ENCODE measurements at places on chromosomes 5 and 9.

DNA sequence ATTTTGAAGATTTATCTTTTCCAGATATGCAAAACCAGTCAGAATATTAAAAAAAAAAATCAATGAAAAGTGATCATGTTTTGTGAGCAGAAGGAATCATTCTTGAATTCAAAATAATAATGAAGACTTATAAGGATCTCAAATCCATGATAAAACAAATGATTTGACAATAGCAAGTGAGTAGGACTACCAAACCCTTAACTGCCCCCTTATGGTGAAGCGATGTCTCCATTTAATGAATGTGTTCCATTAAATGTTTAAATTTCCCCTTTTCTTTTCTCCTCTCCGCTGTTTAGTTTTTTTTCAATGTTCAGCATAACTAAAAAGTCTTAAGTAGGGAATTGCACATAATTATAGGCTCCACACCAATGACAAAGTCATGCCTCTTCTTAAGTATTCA is 12.2 kb upstream of the MARCHF3 start:
- no peak for DNase-seq

- no peak for DNase-seq
Measured at GRCh38 chr5:57550132-57550531, 67.5 kb upstream of the ACTBL2 start.

DNA sequence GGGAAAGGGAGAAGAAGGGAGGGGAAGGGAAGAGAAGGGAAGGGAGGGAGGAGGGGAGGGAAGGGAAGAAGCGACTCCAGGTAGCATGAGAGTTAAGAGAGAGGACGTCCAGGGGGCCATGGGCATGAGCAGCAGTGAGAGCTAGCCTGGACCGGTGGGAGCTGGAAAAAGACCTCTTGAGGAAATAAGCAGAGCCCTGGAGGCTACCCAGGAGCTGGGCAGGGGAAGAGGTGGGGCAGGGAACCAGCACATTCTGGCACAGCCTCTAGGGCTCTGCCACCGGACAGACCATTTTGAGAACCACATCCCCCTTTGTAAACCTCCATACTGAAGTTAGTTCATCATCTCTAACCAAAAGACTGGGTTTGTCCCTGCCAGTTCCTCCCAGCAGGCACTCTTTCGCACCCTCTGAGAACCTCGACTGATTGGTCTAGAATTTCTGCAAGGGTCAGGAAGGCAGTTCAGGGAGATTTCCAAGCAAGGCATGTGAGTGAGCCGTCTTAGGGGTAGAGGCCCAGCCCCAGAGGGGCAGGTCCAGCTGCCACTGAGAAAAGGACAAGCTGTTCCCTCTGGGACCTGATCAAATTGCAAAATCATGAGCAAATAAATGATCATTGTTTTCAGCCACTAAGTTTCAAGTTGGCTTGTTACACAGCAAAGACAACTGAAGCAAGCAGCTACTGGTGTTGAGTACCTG is 11.6 kb downstream of the NAIF1 start:
- DNase-seq, result no peak

- DNase-seq, result no peak
Measured at GRCh38 chr9:92605224-92605623, 64.7 kb downstream of the IPPK start.

DNA sequence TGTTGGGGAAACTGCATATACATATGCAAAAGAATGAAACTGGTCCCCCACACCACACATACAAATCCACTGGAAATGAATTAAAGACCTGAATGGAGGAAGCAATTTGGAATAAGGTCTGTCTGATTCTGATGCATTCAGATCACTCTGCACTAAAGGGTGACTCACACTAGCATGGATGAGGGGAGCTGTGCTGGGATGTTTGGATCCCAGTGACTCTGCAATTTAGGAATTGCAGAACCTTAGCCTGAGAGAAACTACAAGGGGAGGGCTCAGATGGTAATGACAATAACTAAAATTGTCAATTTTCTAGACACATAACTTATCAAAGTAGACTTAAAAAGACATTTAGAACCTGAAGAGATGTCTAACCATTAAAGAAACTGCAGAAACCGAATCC is 312.0 kb downstream of the CDK5RAP2 start:
- DNase-seq, result no peak

GRCh38 chr9:116102596-116102995 is 51.0 kb upstream of the PAPPA start:
- no peak for DNase-seq

GRCh38 chr9:90287567-90288274 is 354.9 kb downstream of the DIRAS2 start:
- DNase-seq, result no peak

- no peak for DNase-seq
Measured at GRCh38 chr9:116152390-116152789, 1.2 kb upstream of the PAPPA start.

- no peak for DNase-seq
Measured at GRCh38 chr5:156934450-156935211, 28.4 kb downstream of the TIMD4 start.

DNA sequence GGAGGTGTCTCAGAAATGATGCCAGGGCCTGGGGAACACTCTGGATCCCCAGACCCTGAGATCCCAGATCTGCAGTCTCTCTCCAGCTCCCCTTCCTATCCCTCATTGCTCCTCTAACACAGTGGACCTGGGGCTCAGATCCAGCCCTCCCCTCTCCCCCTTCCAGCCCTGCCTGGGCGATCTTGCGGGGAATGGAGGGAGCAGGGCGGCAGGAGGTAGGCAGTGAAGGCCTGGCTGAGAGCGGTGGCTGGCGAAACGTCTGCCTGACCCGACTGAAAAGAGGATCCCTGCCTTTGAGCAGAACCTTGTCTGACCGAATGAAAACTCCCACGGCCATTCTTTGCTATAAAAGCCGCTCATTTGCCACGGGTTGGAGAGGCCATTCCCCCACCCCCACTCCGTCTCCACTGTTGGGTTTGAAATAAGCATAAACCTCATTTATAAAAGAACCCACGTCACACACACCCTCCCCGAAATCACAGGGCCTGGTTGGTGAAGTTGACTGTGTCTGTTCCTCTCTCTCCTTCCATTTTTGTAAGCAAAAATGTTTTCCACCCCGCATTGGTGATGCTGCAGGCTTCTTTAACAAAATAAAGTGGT is 8.8 kb downstream of the MSX2 start:
- no peak for DNase-seq

- DNase-seq, result no peak
Measured at GRCh38 chr5:77010243-77010642, 20.0 kb upstream of the AGGF1 start.

GRCh38 chr9:7601739-7602138 is 197.8 kb downstream of the DMAC1 start:
- DNase-seq, result no peak

GRCh38 chr5:177557041-177557647 is 2.8 kb upstream of the FAM193B start:
- no peak for DNase-seq

GRCh38 chr5:64811050-64811640 is 42.4 kb downstream of the CWC27 start:
- DNase-seq, result no peak

- DNase-seq, result no peak
Measured at GRCh38 chr5:66898241-66898995, 298.2 kb downstream of the CD180 start.

DNA sequence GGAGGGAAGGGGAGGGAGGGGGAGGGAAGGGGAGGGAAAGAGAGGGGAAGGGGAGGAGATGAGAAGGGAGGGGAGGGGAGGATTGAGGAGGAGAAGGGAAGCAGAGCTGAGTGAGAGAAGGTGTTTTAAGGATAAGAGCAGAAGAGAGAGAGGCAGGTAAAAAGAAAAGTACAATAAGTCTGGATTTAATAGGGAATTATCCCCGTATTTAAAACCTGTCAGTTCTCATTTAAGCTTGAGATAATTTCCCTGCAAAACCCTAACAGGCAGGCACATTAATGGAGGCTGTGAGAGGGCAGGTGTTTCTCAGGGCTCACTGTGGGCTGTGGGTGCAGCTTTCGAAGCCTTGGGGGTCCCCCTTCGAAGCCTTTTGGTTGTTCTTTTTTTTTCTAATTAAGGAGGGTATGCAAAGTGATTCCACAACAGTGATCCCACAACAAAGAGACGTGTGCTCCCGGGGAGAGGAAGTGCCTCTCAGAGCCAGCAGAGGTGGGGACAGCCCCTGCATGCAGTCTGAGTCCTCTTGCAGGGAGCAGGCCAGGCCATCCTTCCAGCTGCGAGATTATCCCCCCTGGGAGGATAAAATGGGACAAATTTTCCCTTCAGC is 317.9 kb upstream of the IRX1 start:
- DNase-seq, result no peak

DNA sequence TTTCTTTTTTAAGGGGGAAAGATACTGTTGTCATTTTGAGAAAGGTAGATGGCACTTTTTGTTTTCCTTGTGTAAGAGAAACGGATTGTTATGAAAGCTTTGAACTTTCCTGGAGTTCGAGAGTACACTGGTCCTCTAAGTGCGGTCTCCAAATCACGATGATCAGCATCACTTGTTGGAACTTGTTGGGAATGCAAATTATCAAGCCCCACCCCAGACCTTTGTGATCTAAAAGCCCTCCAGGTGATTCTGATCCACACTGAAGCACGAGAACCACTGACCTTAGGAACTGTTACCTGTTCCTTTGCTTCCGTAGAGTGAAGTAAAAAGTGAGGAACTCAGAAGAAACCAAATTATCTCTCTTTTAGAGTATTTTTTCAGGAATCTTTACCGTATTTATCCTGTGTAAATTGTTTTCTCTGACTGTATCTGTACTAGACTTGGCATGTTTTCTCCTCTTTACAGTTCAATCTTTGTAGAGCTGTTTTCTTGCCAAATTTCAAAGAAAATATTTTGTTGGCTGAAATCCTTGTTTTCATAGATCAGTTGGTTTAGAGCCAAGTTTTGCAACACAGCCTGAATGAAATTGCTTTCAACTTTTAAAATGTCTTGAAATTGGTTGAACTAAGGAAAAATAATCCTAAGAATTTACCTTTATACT is 4.0 kb downstream of the MAT2B start:
- DNase-seq, result no peak

DNA sequence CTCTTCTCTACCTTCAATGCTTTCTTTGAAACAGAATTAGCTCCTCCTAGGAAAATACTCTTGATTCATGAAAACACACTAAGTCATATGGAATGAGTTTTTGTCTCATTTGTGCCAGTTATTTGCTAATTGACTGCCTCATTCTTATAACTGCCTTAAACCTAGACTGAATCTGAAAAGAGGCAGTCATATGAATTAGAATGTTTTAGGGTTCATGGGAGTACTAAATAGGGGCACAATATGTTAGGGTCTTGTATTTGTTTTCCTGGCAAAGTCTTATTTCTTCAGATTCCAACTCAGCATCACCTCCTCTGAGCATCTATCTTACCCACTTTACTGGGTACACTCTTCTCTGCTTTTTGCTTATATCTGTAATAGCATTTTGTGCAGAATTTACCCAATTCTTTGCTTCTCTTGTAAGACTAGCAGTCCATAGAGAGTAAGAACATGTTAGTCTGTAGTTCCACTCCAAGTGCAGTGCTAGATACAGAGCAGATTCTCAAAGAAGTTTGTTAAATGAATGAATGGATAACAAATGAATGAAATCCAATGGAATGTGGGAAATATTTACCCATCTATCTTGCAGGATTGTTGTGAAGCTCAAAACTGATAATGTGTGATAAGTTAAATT is 43.9 kb upstream of the ALDH1A1 start:
- DNase-seq, result no peak

DNA sequence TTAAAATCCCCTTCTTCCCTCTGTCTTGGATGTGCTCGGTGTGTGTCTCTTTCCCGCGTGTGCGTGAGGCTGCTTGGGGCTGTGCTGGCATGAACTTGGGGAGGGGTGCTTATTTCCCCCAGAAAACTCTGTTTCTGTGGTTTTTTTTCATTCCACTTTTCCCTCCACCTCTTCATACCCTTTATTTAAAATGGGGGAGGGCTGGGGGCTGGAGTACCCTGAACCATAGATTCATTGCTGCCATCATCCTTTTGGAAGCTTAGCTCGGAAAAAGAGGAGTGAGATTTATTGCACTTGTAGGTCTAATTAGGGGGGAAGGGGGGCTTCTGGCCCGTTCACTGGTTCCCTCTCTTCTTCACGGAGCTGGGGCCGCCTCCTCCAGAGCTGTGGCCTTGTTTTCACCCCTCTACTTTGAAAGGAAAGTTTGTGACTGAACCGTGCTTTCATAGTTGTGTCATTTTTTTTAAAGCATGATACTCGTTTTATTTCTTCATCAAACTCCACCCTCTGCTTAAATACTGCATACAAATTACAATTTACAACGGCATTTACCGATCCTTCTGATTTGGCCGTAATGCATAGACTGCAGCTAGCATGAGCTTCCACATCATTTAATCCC is 2.9 kb downstream of the NR2F1 start:
- no peak for DNase-seq

DNA sequence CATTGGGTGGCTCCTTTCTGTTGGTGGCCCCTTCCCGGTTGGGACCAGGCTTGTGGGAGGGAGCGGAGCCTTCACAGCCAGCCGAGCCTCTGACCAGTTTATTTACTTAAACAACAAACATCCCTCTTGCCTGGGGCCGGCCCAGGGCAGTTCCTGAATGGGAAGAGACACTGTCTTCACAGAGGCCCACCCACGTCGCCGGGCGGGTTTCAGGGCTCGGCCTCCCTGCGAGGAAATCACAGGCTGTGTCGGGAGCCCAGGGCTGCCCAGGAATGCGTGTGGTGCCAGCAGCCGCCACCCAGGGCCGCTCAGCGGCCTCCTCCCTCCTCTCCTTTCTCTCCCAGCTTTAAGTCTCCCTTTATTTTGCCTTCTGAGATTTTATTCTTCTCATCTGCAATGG is 132.5 kb downstream of the HSD17B3 start:
- no peak for DNase-seq

- DNase-seq, result no peak
Measured at GRCh38 chr9:29211580-29212396, 1638.5 kb upstream of the C9orf72 start.

GRCh38 chr5:58268268-58268667 is 191.6 kb downstream of the PLK2 start:
- DNase-seq, result no peak

DNA sequence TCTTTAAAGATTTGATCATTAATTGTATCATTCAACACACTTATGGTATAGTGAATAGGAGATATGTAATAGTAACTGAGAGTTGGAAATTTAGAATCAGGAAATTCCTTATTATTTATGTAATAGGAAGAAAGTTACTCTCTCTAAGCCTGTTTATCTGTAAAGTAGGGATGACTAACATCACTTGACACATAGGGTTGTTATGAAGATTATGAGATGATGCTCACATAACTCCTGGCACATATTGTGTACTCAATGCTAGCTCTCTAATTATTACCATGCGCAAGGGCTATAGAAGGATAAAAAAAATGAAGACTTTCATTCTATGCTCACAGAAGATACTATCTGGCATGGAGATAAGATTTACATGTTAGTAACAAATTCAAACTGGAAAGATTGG is 149.9 kb downstream of the ISOC1 start:
- no peak for DNase-seq

- DNase-seq, result no peak
Measured at GRCh38 chr5:6158974-6159831, 219.1 kb downstream of the MED10 start.

- no peak for DNase-seq
Measured at GRCh38 chr9:104868687-104869404, 59.1 kb downstream of the ABCA1 start.

DNA sequence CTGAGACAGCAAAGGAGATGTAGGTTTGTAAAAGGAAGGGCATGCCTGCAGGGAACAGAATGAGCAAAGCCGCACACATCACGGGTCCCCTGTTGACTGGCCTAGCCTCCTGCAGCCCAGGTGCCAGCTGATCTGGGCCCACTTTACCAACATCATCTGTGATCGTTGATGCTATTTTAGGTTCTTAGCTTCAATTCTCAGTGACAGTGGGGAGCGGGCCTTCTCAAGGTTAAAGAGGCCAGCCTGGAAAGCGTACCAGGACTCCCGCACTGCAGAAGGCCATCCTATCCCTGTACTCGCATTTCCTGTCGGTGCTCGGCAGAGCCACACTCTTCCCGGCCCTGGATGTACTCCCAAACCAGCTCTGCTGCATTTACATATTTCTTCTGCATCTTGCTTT is 213.5 kb upstream of the IRX1 start:
- no peak for DNase-seq

All from stimulated activated CD8-positive, alpha-beta memory T cell treated with anti-CD3 and anti-CD28 coated beads, Interleukin-15, amount 100 ng/mL, for 24 hours (primary cell).